ENCODE measurements at places on chromosomes 16 and 17.

GRCh38 chr16:35174016-35174415 is 1714.6 kb downstream of the TP53TG3F start:
- DNase-seq: no peak

GRCh38 chr17:60792250-60792898 is 114.7 kb downstream of the BCAS3 start:
- no peak for DNase-seq

DNA sequence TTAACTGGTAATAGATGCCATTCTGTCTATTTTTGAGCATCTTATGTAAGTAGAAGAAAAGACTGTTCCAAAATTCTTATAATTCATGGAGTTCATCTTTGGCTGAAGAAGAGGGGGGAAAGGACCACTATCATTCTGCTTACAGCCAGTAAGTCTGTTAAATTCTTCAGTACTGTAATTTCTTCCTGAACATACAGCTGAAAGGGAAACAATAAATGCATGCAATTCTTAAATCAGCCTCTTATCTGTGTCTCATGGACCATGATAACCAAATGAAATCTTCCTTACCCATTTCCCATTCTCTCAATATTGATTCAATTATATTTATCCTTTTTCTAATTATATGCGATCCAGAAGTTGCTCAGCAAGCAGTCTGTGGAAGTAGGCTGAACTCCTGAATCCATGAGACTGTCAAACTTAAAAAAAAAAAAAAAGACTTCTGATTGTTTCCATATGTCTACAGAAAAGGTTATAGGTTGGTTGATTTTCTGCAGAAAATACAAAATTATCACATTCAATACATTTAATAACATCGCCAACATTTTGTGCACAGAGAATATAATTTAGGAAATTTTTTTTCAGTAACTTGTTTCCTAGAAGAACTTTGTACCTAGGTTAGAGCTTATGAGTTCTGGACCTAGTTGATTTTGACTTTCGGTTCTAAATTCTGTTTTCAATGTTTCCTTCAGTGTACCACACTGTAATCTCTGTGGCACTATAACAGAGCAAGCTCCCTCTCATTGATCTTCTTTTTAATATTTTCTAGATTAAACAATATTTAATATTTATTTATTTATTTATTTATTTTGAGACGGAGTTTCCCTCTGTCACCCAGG is 1.2 kb upstream of the ABCA9 start:
- DNase-seq: no peak

DNA sequence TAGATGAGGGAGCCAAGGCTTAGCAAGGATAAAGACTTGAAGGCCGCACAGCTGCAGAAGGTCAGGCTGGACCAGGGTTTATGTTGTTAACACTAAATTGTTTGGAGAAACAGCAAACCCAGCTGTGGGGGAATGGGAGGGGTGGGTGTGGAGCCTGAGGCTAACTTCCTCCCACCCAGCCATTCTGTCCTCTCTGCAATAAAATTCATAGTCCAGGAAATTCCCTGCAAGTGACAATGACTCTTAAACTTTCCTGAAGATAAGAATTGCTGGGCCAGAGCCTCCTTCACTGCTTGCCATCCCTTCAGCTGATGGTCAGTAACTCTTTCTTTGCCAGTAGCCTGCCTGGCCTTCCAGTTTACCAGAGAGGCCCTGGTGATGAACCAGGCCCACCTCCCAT is 19.4 kb upstream of the ATP5MC1 start:
- no peak for DNase-seq

- DNase-seq: no peak
These were observed 135.4 kb downstream of the TMEM132E start for GRCh38 chr17:34714475-34715410.

DNA sequence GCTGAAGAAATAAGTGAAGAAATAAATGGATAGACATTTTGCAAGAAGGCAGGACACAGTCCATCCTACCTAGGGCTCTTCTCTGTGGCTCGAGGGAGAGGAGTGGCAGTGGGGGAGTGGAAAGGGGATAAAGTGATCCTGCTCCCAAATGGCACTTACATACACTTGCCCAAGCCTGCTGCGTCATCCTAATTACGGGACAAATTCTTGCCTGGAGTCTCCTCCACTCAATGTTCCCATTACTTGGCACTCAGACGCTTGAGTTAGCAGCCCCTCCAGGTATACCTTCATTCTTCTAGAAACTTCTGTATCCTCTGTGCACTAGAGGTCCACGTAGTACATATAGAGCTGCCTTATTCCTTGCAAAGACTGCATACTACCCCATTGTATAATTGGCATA is 15.7 kb upstream of the MAP3K14 start:
- DNase-seq: no peak

GRCh38 chr17:75051941-75052340 is 4.9 kb downstream of the KCTD2 start:
- DNase-seq: no peak

GRCh38 chr17:46194393-46195216 is 1.4 kb upstream of the KANSL1 start:
- DNase-seq: no peak

GRCh38 chr17:65699459-65699858 is 138.0 kb upstream of the AXIN2 start:
- no peak for DNase-seq

GRCh38 chr17:5378566-5379207 is 40.8 kb downstream of the NUP88 start:
- DNase-seq: no peak

- DNase-seq: no peak
These were observed 6.6 kb downstream of the POLR2C start for GRCh38 chr16:57469046-57469445.

GRCh38 chr17:82491196-82491530 is 28.4 kb upstream of the FOXK2 start:
- DNase-seq: no peak

- DNase-seq: no peak
These were observed 34.7 kb downstream of the GJC1 start for GRCh38 chr17:44795421-44795820.

GRCh38 chr16:74252329-74252728 is 44.3 kb upstream of the PSMD7 start:
- no peak for DNase-seq

DNA sequence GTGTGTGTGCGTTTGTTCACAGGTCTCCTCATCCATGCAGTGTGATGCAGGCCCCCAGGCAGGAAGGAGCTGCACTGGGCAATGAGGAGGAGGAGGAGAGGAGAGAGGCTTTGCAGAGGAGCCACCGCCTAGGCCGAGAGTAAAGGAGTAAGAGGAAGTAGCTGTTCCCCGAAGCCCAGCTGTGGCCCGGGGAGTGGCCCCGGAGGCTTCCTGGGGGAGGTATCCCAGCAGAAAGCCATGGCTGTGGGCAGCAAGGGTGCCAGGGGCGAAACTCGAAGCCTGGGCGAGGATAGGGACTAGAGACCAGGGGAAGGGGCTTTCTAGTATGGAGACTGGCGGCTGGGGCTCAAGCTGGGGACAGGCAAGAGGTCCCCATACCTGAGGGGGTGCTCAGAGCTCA is 12.2 kb downstream of the C16orf95 start:
- DNase-seq: no peak

DNA sequence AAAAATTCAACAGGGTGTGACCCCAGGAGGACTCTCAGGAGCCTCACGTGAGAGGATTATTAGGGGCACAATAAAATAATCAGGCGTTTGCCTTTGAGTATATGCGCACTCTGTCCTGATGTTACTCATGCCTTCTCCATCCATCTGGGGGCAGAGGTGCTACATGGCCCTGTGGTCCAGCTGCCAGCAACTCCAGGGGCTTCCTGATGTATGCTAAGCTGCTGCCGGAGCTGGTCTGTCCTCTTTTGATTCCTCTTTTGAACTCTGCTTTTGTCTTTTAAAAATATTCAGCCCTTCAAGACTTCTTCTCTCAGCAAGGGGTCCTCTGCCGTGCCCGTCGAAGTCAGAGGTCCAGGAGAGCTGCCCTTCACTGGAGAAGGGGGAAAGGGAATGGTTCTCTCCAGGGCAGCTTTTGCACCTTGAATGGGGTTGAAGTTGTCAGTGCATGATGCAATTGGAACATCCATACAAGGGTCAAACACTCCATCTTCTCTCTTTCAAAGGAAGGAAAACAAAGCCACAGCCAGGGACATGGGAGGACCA is 431.4 kb downstream of the SHISA9 start:
- DNase-seq: no peak

GRCh38 chr16:3998793-3999478 is 117.3 kb downstream of the ADCY9 start:
- DNase-seq: no peak

DNA sequence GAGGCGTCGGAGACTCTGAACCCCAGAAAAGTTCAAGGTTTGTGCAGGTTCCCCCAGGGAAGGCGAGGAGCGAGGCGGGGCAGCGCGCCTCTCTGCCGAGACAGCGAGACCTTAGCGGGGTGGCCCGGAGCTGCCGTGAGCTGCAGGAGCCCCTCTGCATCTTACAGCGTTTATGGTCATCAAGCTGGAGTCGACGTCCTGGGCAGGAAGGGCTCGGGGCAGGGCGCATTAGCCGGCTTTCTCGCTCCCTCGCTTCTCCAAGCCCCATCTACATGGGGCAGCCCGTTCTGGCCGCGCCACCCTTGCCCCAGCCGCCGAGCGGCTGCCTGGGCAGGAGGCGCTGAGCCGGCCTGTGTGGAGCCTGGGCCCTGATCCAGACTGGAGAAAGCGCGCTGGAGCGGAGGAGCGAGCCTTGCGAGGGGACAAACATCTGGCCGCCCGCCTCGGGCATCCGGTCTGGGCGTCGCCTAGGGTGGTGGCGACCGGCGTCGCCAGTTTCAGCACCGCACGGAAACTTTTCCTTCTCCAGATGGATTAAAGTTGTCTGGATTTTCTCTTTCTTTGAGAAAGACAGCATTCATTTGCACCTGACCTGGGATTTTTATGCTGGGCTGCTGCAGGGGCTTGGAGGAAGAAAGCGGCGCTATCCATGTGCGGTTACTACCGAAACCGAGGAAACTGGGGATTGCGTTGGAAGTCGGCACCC is 750 bp downstream of the TMEM132E start:
- no peak for DNase-seq

GRCh38 chr16:19677402-19677801 is 40.6 kb downstream of the KNOP1 start:
- DNase-seq: no peak

DNA sequence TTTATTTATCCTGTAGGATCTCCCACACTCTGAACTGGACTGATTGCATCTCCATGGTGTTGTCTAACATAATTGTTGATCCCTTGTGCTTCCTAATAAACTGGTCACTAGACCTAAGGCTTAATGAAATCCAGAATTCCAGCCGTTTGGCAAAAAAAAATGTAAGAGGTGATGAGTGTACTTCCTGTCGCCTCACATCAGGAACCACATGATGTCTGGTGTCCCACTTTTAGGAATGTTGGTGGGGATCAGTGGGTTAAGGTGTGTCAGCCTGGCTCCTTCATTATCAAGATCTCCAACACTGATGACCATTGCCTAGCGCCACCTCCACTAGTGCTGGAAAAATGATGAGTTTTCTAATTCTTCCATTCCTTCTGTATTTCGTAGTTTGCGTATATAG is 18.6 kb upstream of the LONP2 start:
- DNase-seq: no peak

DNA sequence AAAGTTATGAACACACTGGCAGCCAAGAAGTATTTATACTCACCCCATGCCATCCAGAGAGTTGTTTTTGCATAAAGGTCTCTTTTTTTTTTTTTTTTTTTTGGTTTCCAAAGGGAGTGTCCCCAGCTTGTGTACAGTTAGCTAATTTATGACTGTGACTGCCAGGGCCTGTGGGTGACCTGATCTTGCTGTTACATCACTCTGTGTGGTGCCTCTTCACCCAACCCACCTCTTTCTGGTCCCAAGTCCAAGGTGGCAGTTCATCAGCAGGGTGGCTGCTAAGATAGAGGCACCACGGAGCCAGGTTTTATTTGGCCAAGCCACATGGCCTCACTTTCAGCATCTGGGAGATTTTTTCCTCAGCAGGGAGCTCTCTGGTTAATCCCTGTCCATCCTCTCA is at the start of gene NOS2:
Gene NOS2, minus strand, starts transcription at position 8 of the 400 bp plus-strand sequence. CDS start 1,720 bp downstream, outside the sequence.
- DNase-seq: no peak

GRCh38 chr16:89395150-89396142 is 94.9 kb downstream of the ANKRD11 start:
- no peak for DNase-seq

- no peak for DNase-seq
These were observed 2.9 kb downstream of the UBN1 start for GRCh38 chr16:4850211-4850610.

- no peak for DNase-seq
These were observed 233.4 kb downstream of the PHKB start for GRCh38 chr16:47694543-47694942.

DNA sequence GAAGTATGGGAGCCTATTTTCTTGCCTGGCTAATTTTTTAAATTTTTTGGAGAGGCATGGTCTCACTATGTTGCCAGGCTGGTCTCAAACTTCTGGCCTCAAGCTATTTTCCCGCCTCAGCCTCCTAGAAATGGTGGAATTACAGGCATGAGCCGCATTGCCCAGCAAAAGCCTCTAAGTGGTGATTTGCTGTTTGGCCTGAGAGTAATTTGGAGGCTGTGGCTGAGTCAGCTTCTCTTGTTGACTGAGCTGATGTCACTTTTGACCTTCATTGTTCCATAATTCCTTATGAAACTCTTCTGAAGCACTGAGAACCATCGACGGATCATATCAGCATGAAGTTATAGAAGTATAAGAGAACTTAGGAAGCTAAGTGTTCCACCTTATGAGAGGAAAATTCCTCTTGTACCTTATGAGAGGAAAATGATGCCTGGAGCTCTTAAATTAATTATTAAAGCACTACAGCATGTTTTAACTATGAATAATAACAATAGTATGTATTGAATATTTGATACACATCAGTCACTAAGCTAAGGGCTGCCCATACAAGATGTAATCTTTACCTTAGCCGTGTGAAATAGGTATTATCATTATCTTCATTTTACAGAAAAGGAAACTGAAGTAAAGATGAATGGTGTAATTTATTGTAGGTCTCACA is 220.8 kb upstream of the MON1B start:
- no peak for DNase-seq

DNA sequence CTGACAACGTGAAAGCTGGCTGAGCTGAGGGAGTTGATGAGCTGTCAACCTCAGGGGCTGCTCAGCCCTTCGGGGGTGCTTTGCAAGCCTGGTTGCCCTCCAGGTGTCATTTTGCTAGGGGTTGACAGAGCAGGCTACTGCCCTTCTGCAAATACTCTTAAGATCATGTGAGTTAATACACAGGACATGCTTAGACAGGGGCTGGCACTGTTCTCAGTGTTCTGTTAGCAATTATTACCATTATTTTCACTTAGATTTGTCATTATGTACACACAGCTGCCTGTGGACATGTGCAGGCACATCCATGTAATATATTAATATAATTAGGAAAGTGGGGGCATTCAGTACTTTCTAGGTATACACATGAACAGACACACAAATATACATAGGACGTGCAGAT is 554.3 kb upstream of the HSBP1 start:
- DNase-seq: no peak

GRCh38 chr17:72193391-72194106 is 72.7 kb downstream of the SOX9 start:
- DNase-seq: no peak

GRCh38 chr17:33292981-33293867 is at the start of gene ASIC2:
TSS of gene ASIC2 (minus strand) at chr17:33293295.
- peak; percentile 67 for DNase-seq
